ENCODE measurements at places on chromosomes 11 and 22.

DNA sequence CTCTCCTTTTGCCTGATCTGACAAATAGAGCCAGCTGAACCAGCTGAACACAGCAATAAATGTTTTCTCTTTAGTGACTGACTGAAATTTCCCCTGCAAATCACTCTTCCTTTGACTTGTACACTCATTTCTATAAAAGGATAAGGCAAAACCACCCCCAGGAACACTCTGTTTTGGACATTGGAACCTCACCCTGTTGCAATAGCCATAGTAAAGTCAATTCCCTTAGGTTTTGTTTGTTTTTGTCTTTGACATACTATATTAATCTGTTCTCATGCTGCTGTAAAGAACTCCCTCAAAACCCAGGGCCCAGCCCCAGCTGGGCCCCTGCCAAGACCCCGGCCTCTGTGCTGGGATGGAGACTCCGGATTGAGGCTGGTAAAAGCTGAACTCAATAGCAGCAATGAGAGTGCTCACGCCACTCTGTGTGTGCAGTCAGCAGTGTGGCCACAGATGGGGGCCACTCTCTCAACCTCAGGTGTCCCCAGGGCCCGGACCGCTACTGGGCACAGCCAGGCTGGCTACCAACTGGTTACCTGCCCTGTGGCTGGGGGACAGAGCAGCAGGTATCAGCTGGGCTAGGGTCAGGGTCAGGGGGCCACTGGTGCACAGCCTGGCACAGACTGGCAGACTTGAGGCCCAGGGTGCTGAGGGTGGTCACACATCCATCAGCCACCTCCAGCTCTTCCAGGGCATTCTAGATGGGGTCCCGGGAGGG lies 597.4 kb downstream of the LUZP2 start:
- no peak for DNase-seq

GRCh38 chr22:40668611-40669411 lies 10.5 kb upstream of the MCHR1 start:
- DNase-seq = no peak

GRCh38 chr22:25680956-25681355 lies 61.0 kb upstream of the MYO18B start:
- DNase-seq = no peak

DNA sequence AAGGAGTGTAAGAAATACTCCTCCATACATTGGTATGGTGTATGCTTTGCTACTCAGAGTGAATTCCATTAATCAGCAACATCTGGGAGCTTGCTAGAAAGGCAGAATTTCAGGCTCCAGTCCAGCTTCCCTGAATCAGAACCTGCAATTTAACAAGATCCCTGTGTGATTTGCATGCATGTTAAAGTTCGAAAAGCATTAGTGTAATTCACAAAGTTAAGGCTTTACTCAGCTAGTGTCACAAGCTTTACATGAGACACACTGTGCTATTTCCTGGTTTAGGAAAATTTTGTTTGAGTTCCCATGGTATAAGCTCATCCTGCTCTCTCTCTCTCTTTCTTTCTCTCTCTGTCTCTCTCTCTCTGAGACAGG lies 37.0 kb upstream of the HEPHL1 start:
- no peak for DNase-seq

DNA sequence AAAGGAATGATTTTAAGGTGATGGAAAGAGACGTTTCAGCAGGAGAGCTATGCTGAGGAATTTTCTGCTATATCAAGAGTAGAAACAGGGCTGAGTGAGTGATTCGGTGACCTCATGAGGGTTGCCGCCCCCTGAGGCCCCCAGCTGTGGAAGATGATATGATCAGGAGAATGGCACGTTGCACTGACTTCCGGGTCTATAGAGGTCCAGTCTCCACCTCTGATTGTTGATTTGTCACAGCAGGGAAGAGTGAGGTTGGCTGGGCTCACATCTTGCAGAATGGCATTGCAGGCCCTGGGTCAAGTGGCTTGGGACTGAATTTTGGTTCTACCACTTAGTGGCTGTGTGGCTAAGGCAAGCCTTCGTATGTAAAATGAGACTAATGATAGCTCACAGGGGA lies 205.1 kb downstream of the SNX19 start:
- DNase-seq = no peak

DNA sequence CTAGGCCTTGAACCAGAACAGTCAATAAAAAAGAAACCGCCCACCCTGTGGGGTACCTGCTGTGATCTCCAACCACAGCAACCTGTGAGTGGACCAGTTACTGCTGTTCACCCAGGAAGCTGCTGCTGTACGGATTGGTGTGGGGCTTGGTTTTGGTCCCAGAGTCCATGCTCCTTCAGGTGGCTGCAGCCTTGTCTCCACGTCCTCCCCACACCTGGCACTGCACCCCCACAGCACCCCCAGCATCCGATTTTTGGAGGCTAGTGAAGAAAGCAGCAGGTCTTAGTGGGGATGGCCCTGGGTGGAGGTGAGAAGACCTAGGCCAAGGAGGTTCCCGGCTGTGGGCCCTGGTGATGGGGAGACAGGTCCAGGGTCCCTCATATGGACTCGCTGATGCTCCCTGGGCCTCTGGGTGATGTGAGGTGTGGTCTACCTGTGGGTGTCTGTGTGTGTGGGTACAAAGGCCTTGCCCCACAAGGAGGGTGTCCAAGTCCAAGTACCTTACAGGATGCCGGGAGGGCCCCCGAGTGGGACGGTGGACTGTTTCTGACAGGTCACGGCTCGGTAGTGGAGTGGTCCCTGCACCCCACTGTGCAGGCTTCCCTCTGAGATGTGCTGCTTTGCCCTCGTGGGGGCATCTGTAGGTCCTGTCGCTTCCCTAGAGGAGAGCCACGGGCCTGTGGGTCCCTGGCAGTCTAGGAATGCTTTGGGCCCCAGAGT lies 283.4 kb downstream of the TBC1D22A start:
- no peak for DNase-seq

DNA sequence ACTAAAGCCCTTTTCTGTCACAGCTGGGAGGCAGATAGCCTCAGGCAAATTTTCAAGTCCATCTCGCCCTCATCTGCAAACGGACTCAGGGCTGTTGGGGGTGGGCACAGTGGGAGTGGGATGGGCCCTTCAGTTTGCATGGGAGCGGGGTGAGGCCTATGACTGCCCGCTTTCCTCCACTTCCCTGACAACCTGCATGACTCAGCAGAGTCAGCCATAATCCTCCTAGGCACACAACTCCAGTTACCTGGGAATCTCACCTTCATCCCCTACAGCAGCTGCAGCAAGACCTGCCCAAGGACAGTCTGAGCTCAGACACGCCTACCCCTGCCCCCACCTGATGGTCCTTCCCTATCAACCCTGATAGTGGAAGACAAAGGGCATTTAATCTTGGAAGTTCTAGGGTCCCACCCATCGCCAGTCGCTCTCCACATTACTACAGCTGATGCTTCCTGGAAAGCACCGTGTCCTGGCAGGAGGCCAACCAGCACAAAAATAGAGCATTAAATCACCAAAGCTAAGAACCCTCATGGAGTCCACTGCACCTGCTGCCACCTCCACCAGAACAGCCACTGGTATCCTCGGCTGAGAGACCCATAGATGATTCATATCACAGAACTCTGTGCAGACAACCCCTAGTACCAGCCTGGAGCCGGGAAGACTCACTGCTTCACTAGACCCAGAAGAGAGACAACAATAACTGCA lies 319.3 kb downstream of the DCDC1 start:
- no peak for DNase-seq

DNA sequence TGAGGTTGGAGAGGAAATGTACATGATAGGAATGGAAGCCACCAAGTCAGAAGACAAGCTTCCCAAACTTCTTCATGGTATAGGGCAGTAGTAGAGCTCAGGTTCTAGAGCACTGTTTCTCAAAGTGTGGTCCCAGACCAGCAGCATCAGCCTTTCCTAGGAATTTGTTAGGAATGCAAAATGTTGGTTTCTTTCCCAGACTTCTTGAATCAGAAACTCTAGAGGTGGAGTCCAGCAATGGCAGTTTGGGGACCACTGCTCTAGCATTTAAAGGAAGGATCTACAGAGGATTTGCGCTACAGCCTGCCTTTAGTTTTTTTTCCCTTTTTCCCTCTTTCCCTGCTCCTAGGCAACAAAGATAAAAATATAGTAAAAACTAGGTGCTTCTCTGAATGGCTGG lies 17.0 kb upstream of the MMP12 start:
- no peak for DNase-seq

GRCh38 chr22:30196141-30196879 lies 50.2 kb downstream of the LIF start:
- DNase-seq = no peak

Data from stimulated activated CD4-positive, alpha-beta T cell treated with anti-CD3 and anti-CD28 coated beads, TNF-alpha, amount 100 ng/mL, for 1 hour (primary cell).